ENCODE measurements at places on chromosomes 5 and 9.

DNA sequence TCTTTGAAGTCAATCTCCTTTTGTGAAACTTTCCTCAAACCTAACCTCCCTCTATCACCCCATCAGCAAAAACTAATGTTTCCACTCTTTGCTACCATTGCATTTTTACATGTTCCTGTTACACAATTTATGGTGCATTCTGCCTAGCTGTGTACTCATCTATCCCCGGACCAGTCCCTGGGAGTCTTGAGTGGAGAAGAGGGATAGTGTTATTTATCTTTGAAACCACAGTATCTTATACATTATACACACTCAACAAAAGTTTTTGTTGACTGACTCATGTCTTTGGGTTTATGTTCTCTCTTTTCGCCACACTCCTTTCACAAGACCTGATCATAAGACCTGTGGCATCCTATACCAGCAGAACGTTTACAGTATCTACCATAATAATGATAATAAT, 26.4 kb downstream of the TNFAIP8 start:
- peak; percentile 12 for DNase-seq

GRCh38 chr9:127924736-127925444, 5.7 kb downstream of the PIP5KL1 start:
- DNase-seq: no peak

GRCh38 chr5:64625678-64626077, 64.6 kb upstream of the SHISAL2B start:
- DNase-seq: peak; percentile 41

GRCh38 chr9:35729700-35730485, 2.1 kb downstream of the TLN1 start:
- DNase-seq: peak; percentile 76

GRCh38 chr5:63401436-63402046, 560.7 kb downstream of the HTR1A start:
- DNase-seq: no peak
